IMR-90 (cell line): ENCODE measurements at places on chromosomes 12 and 14. TPM values are rescaled to one million over a fixed set of nuclear protein-coding genes. Genes with fewer than 3 reads are reported as not detected.

DNA sequence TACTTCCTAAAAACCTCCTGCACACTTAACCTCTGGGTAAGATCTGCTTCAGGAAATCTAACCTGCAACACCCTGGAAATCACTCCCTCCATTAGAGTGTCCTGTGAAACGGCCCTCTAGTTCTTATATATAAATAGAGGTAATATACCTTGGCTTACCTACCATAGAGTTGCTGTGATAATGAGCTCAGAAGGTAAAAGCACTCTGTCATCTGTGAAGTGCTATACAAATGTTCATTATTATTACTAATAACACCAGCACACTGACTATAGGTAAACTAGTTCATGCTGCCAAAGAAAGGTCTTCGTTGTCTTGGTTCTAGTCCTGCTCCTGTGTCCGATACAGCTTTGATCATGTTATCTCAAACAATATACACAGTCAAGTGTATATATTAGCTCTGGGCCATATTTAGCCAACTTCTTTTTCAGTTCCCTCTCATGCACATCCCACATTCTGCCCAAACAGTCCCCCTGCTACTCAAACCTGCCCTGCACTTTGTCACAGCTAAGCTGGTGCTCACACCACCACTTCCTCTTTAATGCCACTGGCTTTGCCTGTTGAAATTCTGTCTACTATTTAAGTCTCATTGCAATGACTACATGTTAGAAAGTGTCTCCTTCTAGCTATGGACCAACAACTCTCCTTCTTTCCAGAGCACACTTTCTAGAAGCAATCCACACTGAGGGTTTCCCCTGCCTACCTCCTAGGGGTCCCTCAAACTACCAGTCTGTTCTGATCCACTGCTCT is 5.1 kb downstream of the E2F7 start:
- DNase-seq: no peak

DNA sequence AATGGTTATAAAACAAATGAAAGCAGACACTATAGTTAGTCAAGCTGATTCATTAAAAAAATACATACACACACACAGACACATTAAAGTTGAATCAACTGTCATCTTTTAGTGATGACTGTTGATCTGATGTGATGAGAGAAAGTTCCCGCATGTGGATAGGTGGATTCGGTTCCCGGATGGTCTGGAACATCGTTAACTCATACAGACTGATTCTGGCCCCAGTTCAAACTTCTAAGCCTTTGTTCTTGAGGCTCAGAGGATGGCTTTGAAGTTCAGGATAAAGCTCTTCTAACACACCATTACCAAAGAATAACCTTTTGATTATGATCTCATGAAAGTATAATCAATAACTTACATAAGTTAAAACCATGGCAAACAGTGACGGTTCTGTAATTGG is 27.5 kb downstream of the WIF1 start:
- DNase-seq: no peak

GRCh38 chr14:20424851-20425250 is 11.1 kb downstream of the KLHL33 start:
- no peak for DNase-seq

- peak; percentile 16 for DNase-seq
Measured at GRCh38 chr14:89186856-89187376, 230.1 kb downstream of the FOXN3 start.

DNA sequence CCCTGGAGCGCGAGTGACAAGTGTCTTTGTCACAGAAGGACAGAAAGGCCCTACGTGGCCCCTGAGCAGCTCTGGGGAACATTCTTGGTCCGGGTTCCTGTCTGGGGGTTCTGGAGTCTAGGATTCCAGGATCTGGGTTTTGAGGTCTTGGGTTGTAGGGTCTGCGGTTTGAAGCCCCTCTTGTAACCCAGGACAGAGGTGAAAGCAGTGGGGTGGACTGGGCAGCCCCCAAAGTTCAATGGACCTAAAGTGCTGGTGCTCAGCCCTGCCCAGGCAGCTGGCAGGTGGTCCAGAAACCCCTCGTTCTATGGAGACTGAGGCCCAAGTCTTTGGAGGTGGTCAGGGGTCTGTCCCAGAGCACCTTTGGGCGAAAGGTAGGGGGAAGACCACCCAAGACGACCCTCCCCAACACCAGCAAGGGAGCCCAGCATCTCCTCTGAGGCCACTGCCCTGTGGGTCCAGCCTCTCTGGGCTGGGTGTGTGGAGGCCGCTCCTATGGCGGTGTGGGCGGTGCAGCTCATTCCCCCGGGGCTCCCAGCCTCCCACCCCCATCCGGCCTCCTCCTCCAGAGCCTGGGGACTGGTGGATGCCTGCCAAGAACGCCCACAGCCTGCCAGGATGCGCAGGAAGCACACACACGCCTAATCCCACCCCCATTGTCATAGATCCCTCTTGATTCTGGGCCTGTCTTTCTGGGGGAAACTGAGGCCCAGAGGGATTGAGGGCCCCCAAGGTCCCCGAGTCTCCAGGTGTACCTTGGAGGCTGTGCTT is 30.2 kb upstream of the ANKRD9 start:
- peak; percentile 58 for DNase-seq

DNA sequence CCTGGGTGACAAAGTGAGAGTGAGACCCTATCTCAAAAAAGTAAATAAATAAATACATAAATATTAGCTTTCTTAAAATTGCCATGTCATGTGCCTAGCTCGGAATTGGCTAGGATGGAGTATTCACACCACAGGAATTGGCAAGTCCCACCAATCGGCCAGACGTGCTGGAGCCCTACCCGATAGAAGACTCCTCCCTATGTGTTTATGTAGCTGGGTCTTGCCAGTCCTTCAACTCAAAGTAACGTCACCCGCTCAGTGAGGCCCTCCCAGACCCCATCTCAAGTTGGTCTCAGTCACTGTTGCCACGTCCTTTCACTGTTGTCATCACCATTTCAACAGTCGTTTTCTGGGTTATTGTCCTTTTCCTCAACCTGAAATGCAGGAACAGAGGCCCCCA is 20.2 kb downstream of the VRTN start:
- DNase-seq: no peak

GRCh38 chr14:96911499-96912149 is 114.4 kb downstream of the VRK1 start:
- DNase-seq: no peak

DNA sequence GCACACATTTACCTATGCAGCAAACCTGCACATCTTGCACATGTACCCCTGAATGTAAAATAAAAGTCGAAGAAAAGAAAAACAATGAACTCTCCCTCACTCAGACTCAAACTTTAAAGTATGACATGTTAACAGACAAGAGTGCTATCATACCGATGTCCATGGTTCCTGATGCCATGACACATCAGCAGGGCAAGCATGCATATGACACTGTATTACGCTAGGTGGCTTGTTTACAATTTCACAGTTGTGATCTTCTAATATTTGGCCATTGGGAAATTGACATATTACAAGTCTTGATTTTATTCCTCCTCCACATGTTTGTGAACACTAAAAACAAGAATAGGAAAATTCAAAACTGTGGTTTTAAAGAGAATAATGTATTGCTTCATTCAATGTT is 126.6 kb downstream of the ADAMTS20 start:
- DNase-seq: no peak

GRCh38 chr12:113061061-113061694 is 4.6 kb downstream of the DTX1 start:
- DNase-seq: no peak

GRCh38 chr12:56829908-56830307 is 66.8 kb downstream of the HSD17B6 start:
- DNase-seq: no peak

DNA sequence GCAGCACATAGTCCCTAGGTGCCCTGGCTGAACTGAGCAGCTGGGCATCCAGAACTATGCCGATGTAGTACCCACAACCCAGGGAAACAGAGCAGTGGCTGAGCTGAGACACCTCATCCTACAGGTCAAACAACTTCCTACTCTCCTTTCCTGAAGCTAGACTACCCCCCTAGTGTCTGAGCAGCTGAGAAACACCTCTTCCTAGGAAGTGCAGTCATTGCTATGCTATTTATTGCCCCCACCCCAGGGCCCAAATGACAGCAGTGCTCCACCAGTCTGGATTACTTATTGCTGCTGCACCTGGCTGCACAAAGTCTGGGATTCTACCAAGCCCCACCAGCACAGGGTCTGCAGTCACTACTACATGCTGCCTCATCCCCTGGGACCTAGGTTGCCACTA is 16.7 kb upstream of the GARIN2 start:
- no peak for DNase-seq

Gene CFL2
- polyA plus RNA-seq: 75.1 and 106 TPM in 2 replicates

Gene TTC9
- 0.01 and 0.02 TPM in 2 replicates for polyA plus RNA-seq

Gene CABP1
- 0.20 and 1.1 TPM in 2 replicates for polyA plus RNA-seq

Gene AMIGO2
- 17.1 and 20.1 TPM in 2 replicates for polyA plus RNA-seq

Gene PLCZ1
- not detected in 2 replicates for polyA plus RNA-seq

Gene KCNC2
- polyA plus RNA-seq: not detected in 2 replicates
